Hepatocyte (in vitro differentiated cells): ENCODE measurements at places on chromosomes 2 and 18. TPM values are rescaled to one million over a fixed set of nuclear protein-coding genes. Genes with fewer than 3 reads are reported as not detected.

GRCh38 chr18:49845629-49846360, 32.5 kb upstream of the ACAA2 start:
- H3K36me3 ChIP-seq = no peaks in the 10 kb centered on the region
- DNase-seq = no peak
- H3K27ac ChIP-seq = no peak overlapping the region
- H3K27me3 ChIP-seq = no peaks in the 10 kb centered on the region
- peaks cover 13% of the 10 kb centered on the region for H3K4me1 ChIP-seq

DNA sequence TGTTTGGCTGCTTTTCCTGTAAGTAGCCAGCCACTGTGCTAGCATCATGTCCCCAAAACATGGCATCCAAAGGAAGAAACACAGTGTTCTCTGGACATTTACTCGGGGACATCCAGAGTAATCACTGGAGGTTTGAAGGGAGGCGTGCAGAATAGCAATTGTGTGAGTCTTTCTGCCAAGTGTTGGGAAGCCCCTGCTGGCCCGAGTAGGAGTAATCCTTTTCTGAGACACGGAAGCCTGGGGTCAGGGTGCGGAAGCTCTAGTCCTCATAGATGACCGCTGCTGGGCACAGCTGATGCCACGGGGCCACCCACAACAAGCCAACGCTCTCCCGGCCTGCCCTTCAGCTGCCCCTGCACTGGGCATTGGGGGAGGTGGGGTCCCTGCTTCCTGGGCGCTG, 24.8 kb upstream of the HDAC4 start:
- no peaks in the 10 kb centered on the region for H3K4me1 ChIP-seq
- no peak overlapping the region for H3K27ac ChIP-seq
- no peak overlapping the region for H3K4me3 ChIP-seq

- H3K36me3 ChIP-seq = no peaks in the 10 kb centered on the region
- peaks cover 39% of the 10 kb centered on the region for H3K27me3 ChIP-seq
- DNase-seq = peak; percentile 35
- no peaks in the 10 kb centered on the region for H3K4me1 ChIP-seq
Observed at GRCh38 chr2:174729797-174730697, 34.2 kb downstream of the CHRNA1 start.

DNA sequence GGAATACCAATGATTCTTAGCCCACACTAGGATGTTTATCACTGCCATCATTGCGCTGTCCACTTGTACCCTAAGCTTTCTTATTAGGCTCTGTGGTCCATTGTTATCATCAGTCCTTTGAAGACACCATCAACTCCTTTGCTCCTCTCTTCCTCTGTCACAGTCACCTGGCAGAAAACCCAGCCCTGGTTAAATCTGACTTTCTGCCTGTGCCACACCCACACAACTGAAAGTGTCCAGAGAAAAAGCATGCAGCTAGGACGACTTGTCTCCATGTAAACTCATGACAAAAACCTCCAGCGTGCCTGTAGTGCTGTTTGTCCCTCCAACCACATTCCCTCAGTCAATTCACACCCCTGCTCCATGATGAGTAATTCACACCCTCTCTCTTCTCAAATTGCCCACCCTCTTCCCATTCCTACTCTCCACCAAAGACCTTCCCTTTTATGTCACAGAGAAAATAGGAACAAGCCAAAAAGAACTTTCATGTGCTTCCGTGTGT, 297.4 kb upstream of the MGAT5 start:
- H3K4me1 ChIP-seq = no peaks in the 10 kb centered on the region
- H3K27ac ChIP-seq = no peak overlapping the region
- H3K36me3 ChIP-seq = no peaks in the 10 kb centered on the region
- DNase-seq = no peak

GRCh38 chr2:120637847-120638246, 97.8 kb upstream of the GLI2 start:
- H3K27me3 ChIP-seq = no peaks in the 10 kb centered on the region
- H3K4me1 ChIP-seq = peaks cover 13% of the 10 kb centered on the region
- H3K27ac ChIP-seq = no peak overlapping the region
- H3K4me3 ChIP-seq = no peak overlapping the region
- H3K36me3 ChIP-seq = no peaks in the 10 kb centered on the region

GRCh38 chr2:60149176-60149575, 404.3 kb downstream of the BCL11A start:
- no peak for DNase-seq
- no peak overlapping the region for H3K4me3 ChIP-seq
- H3K27me3 ChIP-seq = no peaks in the 10 kb centered on the region

DNA sequence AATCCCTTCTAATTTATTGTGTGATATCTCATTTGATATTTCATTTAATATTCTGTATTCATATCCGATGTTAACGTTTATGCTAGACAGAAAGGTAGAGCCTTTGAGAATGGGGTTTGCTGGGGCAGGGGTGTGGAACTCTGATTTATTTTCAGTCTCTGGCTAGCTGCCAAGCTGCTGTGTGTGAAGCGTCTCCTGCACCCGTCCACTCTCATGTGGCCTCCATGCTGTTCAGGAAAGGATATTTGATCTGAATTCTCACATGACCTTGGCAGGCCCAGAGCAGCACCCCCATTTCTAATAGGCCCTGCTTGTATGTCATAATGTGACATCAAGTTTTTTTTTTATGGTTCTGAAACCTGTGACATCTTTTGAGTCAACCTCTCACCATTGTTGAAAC, 1.6 kb downstream of the IL1R1 start:
- H3K27ac ChIP-seq = peak overlapping the region; percentile 98
- H3K27me3 ChIP-seq = no peaks in the 10 kb centered on the region
- DNase-seq = peak; percentile 39
- peak overlapping the region; percentile 56 for H3K4me3 ChIP-seq

Gene BCL11A
- 11.6 and 14.4 TPM in 2 replicates for total RNA-seq

DNA sequence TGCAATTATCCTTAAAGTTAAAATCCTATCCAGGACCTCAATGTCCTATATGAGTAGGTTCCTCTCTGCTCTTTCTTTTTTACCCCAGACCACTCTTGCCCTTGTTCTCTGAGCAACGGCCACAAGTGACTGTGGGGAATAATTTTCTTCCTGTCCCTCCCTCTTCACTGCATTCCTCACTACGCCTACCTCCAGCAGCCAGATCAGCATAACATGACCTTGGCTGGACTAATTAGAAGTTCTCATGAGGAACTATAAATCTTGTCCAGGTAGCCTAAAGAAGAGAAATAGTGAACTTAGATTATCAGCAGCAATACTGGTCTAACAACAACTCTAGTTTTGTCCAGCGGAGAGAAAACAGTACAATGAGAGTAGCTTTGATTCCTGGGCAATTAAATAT, 643.8 kb upstream of the KLHL29 start:
- DNase-seq = no peak
- no peaks in the 10 kb centered on the region for H3K4me1 ChIP-seq
- no peak overlapping the region for H3K27ac ChIP-seq
- H3K27me3 ChIP-seq = no peaks in the 10 kb centered on the region
- no peak overlapping the region for H3K4me3 ChIP-seq

DNA sequence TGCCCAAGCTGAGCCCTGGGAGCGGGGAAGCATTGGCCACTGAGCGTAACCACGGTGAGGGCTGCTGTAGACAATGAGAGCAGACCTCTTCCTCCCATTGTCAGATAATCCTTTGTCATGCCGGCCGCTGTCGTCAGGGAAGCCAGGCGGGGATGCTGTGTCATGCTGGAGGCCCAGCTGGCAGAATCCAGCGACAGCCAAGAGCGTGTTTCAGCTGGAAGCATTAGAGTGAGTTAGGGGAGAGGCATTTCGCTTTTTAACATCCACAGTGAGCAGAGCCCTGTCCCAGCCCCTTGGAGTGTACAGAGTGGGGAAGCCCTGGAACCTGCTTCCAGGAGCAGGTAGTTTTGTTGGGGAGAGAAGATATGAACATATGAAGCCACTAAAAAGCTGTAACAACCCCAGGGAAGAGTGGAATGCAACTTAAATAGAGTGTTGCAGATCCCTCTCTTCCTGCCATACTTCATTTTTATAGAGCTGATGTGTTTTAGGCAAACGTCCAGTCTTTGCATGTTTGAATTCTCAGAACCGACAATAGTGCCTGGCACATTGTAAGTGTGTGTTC, 7.0 kb downstream of the CTIF start:
- peak overlapping the region; percentile 52 for H3K27ac ChIP-seq
- H3K27me3 ChIP-seq = no peaks in the 10 kb centered on the region
- peak; percentile 64 for DNase-seq
- no peaks in the 10 kb centered on the region for H3K36me3 ChIP-seq

Gene SEMA4F
- 6.8 and 7.3 TPM in 2 replicates for total RNA-seq
